ENCODE measurements at places on chromosomes 4 and X.

DNA sequence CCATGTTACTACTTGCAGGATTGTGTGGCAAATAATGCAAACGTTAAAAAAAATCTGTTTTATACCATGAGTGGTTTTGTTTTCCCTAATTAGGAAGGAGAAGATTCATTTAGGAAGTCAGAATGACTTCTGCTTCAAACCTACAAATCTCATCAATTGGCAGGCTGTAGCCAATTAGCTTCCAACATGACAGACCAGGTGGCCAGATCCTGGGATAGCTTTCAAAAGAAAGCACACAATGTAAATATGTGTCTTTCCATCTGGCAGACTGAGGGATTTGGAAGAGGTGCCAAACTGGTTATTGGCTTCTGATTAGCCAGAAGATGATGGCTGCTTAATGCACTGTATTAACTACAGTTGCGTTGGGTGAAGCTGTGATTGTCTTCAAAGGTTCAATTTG lies 432.8 kb downstream of the ANKRD50 start:
- no peak for DNase-seq

DNA sequence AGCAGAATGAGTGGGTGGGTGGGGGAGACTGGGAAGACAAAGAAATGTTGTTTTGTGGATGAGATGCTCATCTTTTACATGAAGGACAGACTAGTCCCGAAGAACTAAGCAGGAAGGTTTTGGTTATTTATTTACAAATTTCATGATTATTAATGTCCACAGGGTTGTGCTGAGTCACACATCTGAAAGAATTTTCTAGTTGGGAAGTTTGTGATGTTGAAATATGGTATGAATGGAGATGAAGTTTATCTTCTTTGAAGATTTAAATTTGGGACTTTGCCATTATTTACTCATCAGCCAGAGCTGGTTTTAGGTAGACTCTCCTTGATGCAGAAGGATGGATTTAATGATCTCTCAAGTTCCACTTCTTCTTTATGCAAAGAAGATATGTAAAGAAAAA lies 75.5 kb downstream of the MOSPD2 start:
- no peak for DNase-seq

DNA sequence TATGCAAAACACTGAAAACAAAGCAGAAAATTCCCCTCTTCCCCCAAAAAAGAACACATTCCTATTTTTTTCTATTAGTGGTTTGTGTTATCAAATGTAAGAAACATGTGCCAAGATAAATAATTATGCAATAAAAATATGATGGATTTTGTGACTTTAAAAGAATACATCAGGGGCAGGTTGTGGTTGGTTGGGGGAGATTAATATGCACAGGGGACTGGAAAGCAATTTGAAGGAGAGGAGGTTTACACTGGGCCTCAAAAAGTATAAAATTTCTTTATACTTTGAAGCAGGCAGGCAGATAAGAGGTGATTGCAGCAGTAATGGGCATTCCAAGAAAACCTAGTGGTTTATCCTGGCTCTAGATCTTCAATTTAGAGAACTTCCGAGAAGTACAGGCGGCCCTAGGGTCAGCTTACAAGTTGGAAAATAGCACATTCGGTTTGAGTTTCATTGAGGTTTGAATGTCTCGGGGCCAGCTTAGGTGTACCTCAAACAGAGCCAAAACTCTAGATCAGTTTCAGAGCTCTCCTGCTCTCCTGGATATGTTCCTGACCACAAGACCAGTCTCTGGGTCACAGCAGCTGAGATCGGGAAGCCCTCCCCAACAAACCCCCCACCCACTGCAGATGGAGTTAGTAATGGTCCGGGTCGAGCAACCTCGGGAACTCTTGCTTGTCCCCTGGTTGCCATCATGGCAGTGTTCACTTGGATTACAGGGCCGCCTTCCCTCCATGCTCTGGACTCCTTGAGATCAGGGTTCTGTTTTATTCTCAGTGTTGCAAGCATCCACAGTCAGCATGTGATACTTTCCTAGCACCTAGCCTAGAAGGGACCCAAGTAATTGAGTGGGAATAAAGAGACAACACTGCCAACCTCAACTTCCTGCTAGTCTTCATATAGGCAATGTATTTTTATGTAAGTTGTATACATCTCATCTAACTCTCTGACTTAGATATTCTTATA lies 112.1 kb upstream of the DDIT4L start:
- DNase-seq: no peak

- peak; percentile 55 for DNase-seq
These were observed 17.5 kb downstream of the DOK7 start for GRCh38 chr4:3480528-3481112.

- DNase-seq: peak; percentile 84
These were observed 9.5 kb downstream of the NAF1 start for GRCh38 chr4:163157157-163157556.

DNA sequence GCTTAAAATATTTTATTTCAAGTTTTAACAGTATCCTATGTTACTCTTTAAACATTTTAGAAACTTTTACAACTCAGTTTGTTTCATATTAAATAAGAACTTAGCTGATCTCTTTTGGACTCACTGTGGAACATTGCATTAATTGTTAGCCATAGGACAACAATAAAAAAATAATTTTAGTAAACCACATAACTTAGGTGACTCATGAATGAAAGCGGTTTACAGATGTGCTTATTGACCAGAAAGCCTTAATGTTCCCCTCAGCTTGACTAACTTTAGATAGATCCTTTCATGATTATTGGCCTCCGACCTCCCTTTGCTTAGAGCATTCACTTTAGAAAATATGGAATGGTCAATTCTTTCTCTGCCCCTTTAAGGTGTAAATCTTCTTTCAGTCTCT lies 783.5 kb upstream of the MAGEB2 start:
- no peak for DNase-seq

GRCh38 chr4:81796790-81797528 lies 325.3 kb upstream of the RASGEF1B start:
- no peak for DNase-seq

DNA sequence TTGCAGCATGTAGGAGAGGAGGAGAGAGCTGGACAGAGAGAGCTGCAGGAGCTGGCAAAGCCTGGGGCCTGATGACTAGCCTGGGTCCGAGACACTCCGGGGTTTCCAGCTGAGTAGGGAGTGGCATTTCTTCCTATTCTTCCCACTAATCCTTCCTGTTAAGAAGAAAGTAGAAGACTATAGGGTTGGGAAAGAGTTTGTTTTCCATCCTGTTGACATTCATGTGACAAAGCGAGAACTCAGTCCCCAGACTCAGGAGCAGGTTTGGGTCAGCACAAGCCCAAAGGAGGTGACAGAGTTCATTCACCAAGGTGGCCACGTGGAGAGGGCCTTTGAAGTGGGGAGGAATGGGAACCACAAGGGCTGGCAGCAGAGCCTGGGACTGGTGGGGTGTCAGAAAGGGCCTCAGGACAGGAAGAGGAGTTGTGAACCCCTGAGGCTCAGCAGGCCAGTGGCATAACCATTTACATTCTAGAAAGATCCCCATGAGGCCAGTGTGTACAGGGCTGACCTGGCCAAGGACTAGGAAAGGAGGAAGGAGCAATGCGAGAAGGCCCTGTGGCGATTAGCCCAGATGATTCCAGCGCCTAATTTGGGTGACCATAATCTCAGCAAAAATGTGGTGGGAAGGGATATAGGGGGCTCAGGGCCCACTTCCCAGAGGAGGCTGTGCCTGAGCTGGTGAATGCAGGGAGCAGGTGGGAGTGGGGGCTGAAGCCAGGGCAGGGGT lies 3.3 kb upstream of the HAUS3 start:
- no peak for DNase-seq

- no peak for DNase-seq
These were observed 112.6 kb upstream of the LCORL start for GRCh38 chr4:18134111-18134510.

DNA sequence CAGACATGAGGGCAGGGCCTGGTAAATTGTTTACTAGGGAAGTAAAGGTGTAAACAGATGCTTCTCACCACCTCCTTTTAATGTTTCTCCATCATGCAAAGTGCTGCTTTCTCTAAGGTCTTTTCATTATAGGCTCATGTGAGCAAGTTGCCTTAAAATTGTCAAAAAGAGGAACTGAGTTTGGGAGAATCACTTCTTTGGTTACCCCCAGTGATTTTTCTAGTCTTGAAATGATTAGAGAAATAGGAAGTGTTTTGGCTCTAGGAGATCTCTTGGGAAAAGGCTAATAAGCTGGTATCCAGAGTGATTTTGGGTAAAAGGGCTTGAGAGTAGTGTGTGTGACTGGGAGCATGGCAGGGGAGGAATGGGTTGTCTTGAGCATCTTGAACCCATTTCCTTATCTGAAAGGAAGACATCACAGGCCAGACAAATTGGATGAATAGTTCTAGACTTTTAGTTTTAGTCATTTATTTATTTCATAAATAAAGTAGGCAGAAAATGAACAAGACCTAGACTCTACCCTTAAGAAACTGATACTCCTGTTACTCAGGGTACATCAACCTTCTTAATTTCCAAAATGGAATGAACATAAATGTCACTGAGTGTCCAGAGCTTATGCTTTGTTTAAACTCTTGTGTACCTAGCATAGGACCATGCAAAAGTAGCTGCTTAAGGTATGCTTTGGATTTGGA lies 14.2 kb downstream of the GRPR start:
- DNase-seq: no peak

GRCh38 chr4:52711272-52711671 lies 40.0 kb downstream of the ERVMER34-1 start:
- DNase-seq: no peak

DNA sequence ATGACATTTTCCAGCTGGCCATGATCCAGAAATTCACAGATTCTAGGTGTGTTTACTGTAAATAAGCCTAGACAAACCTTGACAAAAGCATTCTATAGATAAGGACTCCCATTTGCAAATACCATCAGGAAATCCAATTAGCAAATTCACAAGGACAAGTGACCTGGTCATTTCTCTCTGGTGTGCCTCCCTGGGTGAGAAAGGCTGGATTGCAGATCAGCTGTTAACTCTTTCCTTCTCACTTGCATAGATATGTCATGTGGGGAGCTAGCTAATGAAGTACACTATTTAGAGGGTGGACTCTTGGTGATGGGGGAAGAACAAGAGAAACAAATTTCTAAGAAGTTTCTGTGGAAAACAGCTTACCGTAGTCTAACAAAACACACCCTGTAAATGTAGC lies 58.9 kb downstream of the MOSPD2 start:
- no peak for DNase-seq

GRCh38 chrX:19678941-19679340 lies 163.6 kb upstream of the MAP3K15 start:
- DNase-seq: no peak

DNA sequence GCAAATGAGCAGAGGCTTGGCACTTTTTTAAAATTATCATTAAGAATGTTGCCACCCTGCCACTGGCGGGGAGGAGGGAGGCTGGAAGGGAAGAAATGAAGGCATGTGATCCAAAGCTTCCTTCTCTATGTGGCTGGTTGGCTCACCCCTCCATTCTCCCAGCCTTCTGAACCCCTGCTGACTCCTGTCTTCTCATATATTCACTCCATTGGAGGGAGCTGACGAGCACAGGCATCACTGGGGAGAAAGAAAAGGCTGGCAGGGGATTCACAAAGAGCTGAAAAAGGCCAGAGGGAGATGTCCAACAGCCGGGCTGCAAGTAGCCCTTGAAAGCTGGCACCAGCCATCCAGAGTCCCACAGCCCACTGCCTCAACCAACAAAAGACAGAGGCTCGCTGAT lies 495.6 kb downstream of the BCOR start:
- no peak for DNase-seq

DNA sequence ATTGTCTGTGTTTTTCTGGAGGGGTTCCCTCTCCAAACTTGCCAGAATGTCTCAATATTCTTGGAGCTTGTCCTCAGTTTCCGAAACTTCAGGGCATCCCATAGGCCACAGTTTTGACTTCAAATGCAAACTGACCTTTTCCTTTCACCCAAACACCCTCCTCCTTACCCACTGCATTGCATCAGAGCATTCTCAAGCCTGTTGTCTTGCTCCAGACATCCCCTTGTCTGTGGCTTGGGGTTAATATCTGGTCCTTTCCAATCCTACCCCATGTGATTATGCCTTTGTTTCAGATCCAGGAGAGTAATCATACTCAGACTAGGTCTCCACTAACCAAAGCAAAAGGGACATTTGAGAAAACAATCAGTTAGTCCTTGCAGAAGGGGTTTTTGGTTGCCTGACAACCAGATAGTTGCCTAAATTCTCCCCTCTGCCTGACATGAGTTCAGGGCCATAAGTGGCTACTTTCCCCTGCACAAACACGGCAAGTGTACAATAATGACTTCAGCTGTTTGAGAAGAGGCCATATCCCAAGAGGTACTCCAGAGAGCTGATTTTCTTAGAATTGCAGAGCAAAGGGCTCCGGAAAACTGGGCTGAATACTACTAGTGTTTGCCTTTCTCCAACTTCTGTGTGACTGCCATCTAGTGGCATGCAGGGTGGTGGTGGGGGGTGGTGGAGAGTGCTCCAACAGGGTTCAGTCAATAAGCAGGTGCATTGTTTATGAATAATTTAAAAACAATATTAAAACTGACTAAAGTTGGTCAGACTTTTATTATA lies 130.2 kb downstream of the CHRDL1 start:
- peak; percentile 32 for DNase-seq

- no peak for DNase-seq
These were observed 183.7 kb downstream of the NSUN7 start for GRCh38 chr4:40933272-40934053.

DNA sequence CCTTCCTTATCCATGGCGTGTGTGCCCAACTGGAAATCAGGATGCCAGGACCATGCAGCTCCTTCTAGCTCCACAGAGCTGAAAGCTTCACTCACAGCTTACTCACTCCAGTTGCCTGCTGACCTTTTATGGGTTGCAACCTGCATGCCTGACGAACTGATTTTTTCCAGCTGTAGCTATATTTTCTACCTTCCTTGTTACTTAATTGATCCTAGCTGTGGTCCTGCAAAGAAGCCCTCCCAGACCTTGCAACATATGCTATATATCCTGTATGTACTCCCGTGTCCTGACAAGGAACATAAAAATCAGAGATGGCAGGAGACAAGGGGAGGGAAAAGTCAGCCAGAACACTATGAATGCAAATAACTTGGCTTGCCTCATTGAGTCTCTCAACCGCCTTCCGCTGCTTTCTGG lies 135.3 kb upstream of the LDB2 start:
- DNase-seq: no peak

GRCh38 chr4:8917868-8918783 lies 46.5 kb upstream of the HMX1 start:
- peak; percentile 37 for DNase-seq

GRCh38 chr4:100880011-100880410 lies 362.2 kb upstream of the EMCN start:
- no peak for DNase-seq

DNA sequence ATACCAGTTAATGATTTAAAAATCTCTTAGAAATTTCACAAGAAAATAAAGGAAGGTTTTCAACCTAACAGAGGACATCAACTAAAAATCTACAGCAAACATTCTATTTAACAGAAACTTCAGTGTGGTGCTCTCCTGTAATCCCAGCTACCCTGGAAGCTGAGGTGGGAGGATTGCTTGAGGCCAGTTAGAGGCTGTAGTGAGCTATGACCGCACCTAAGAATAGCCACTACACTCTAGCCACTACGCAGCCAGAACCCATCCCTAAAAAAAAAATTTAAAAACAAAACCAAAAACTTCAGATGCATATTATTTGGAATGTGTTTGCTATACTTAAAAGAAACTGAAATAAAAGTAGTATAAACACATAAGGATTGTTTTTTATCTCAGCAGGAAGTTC lies 7.2 kb upstream of the FHIP1A start:
- no peak for DNase-seq

GRCh38 chrX:115582616-115583495 lies 21.9 kb downstream of the PLS3 start:
- no peak for DNase-seq

GRCh38 chrX:66579219-66579618 lies 59.7 kb downstream of the EDA2R start:
- no peak for DNase-seq

- DNase-seq: no peak
These were observed 53.9 kb upstream of the GALNTL6 start for GRCh38 chr4:171759274-171759673.
